Stimulated activated CD8-positive, alpha-beta memory T cell treated with anti-CD3 and anti-CD28 coated beads, Interleukin-7, amount 100 ng/mL, for 48 hours (primary cell): ENCODE measurements at places on chromosomes 3 and 15.

GRCh38 chr3:185187391-185187790 lies 34.5 kb upstream of the C3orf70 start:
- DNase-seq, result no peak

- no peak for DNase-seq
Measured at GRCh38 chr15:20348900-20349773, 192.5 kb downstream of the GOLGA6L6 start.

- no peak for DNase-seq
Measured at GRCh38 chr3:133383175-133383574, 16.7 kb upstream of the BFSP2 start.

DNA sequence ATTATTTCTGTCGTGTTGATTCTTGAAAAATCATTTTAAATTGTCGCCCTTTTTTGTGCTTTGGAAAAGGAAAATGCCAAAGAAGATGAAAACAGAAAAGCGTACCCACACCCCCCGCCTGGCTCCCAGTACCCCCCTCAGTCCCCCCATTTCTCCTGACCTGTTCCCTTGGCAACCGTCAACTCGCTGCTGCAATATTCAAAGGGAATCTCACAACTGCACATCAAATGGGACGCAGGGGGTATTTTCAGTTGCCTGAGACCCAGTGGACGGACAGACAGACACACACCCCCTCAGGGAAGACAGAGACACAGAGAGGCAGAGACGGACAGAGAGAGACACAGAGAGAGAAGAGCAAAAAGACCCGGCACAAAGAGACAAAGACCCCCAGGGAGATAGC lies 83.5 kb upstream of the PRR20G start:
- DNase-seq, result no peak

DNA sequence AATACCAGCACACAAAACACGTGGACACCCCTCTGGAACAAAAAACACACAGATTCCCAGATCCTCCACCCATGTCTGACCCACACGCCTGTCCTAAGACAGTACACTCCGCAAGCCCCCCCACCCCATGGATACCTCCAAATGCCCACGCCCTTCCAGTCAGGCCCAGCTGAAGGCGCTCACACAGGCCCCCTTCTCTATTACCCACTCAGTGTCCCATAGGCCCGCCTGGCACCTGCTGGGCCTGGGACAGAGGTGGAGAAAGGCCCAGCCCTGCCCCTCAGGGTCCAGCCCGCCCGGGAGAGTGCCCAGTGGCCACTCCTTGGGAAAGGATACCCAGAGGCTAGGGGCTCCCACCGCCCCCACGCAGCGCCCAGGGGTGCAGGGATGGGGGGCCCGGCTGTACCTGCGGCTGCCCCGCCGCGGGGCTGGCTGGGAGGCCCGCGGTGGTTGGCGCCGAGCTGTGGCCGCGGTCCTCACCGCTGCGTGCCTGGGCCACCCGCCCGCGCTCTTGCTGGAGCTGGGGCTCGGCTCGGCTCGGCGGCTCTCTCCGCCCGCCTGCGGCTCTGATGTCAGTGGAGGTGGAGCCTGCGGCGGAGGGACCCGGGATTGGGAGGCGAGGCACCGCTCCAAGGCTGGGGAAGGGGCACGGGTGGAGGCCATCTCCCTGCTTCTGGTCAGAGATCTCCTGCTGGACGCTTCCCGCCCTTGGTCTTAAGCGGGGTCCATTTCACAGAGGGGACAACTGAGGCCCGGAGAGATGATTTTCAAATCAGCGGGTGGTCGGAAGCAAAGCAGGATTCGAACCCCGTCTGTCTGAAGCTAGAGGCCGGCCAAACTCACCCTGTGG lies at the start of gene CAMK1:
CAMK1 (minus strand) TSS at position 522 of the 850 bp plus-strand sequence. CDS start 2,198 bp downstream, outside the sequence.
- no peak for DNase-seq

- DNase-seq, result no peak
Measured at GRCh38 chr3:170352936-170353335, 4.6 kb upstream of the SKIL start.

DNA sequence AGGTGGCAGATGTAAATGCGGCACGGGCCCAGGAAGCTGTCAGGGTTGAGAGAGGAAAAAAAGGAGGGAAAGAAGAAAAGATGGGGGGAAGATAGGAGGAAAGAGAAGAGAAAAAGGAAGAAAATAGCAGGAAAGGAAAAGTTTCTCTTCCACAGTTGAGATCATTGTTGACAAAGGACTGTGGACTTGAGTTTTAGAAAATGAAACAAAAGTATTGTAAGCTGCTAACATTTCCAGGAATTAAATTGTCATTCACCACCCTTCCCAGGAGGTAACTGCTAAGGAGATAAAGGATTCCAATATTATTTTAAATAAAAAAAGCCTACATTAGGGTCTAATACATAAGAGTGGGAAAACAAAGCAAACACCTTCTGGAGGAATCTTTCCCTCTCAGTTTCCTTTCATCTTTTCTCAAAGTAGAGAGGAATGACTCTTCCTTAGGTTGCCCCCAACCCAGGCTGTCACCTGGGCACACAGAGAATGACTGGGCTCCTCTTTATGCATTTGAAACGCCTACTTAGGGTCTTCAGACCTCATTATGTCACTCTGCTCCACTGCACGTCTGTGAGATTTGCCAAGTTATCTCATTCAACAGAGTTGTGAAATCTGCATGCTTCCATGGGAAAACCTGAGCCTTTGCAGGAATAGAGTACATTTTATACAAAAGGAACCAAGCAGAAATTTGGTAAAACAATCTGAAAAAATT lies 194.0 kb downstream of the TNIK start:
- DNase-seq, result no peak

- DNase-seq, result no peak
Measured at GRCh38 chr3:110608566-110608965, 463.1 kb upstream of the NECTIN3 start.

DNA sequence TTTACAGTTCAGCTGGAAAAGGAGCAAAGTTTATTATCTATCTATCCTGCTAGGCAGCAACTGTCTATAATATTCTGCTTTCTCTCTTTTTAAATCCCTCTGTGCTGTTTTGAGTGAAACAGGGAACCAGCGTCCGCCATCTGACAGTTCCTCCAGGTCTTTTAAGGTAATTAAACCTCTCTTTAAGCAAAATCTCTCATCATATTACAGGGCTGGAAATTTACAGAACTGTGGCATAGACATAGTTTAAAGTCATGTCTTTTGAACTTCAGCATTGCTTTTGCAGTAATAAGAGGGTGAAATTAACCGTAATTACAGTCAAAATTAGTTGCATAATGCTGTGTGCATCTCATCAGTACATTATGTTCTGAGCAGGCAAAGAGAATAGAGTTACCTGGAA lies 263.4 kb upstream of the KCNMB2 start:
- DNase-seq, result no peak

- DNase-seq, result no peak
Measured at GRCh38 chr3:120642368-120642948, 39.6 kb downstream of the HGD start.

DNA sequence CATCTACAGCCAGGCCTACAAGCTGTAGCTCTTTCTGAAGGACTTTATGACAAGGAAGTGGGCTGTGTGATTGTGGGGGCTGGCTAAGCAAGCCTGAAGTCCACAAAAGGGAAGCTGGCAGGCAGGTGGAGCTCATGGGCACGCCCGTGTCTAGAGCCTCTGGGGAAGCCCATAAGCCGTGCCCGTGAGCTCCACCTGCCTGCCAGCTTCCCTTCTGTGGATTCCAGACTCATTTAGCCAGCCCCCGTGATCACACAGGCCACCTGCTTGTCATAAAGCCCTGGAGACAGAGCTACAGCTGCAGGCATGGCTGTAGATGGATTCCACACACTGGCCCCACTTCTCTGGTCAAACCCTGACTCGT lies 15.2 kb downstream of the EFCC1 start:
- DNase-seq, result no peak

DNA sequence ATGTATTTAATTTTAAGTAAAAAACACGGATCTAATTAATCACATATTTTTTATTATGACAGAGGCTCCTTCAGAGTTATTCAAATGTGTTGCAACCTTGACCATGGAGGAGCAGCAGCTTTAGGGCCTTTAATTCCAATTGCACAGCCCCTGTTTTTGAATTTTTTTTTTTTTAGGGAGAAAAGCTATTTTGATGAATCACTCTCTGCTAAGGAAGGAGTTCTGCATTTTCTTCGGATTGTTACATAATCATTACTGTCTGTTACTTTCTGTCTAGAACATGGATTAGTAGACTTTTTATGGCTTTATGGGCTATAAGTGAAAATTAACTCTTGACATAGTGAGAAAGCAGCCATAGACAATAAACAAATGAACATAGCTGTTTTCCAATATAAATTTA lies 90.8 kb downstream of the MCTP2 start:
- no peak for DNase-seq

DNA sequence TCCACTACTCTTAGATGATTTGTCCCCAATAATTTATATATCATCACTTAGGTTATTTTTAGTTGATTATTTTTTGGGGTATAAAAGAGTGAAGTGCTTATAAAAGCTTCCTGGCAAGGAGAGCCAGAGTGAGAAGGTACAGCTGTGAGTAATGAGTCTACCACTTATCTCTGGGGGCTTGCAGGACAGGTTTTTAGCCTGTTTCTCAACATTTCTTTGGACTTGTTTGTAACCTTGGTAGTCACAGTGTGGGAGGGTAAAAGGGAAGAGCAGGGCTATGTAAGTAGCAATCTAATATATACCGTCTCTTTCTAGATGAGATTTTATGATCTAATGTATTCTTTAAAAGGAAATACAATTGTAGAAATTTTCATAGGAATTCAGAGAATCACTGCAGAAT lies 321.3 kb upstream of the GOLIM4 start:
- DNase-seq, result no peak

- DNase-seq, result no peak
Measured at GRCh38 chr15:83282776-83283137, 1.7 kb downstream of the BNC1 start.

DNA sequence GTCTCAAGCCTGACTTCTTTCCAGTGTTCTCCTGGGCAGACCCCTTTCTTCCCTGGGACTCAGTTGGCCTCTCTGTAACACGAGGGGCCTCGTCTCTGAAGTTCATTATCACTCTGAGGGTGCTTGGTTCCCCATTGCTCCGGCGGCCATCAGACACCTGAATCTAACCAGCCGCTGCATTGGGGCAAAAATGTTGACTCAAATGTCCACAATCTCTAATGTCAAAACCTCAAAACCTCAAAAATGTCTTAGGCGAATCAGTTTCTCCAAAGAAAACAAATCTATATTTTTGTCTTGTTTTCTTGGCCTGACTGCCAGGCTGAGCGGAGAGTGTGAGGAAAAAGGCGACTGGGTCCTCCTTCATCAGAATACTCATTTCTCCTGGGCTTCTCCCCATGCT lies 220.7 kb downstream of the VPS13C start:
- DNase-seq, result no peak

GRCh38 chr15:39661776-39662175 lies 80.9 kb downstream of the THBS1 start:
- no peak for DNase-seq

DNA sequence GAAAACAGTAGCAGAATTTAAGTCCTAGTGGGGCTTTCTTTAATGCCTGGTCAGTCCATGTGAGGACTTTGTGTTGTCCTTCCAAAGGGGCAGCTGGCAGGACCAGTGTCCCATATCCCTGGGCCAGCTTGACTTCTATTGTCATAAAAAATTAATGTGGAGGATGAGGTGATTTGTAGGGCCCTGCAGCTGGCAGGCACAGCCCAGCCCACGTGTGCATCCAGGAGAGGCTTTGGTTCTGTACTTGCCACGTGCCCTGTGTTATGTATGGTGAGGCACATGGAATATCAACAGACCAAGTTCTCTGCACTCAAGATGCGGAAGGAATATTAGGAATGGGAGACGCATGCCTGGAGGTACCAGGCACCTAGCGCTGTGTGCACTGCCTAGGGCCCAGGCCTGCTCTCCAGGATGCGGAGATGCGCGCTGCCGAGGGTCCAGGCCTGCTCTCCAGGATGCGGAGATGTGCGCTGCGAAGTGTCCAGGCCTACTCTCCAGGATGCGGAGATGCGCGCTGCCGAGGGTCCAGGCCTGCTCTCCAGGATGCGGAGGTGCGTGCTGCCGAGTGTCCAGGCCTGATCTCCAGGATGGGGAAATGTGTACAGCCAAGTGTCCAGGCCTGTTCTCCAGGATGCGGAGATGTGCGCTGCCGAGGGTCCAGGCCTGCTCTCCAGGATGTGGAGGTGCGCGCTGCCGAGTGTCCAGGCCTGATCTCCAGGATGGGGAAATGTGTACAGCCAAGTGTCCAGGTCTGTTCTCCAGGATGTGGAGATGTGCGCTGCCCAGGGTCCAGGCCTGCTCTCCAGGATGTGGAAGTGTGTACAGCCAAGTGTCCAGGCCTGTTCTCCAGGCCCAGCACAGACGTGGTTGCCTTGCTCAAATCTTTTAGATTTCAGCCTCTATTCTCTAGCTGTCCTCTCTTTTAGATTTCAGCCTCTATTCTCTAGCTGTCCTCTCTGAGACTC lies 183.3 kb upstream of the ROPN1 start:
- DNase-seq, result no peak

GRCh38 chr3:194931865-194932264 lies 246.2 kb downstream of the FAM43A start:
- DNase-seq, result no peak

DNA sequence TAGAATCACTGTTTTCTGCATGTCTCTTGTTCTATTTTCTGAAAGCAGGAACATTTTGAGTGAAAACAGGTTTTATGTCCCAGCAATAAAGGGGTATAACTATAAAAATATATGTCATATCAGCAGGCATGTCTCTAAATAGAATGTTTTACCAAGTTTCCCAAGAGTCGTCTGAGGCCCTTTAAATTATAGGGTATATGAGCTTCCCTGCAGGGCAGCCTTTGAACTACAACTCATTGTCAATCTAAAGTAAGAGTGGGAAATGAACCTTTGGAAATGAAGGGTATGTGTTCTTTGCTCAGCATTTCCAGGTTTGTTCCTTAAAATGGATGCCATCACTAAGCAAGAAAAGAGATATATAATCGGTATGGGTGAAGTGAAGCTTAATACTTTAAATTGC lies 138.6 kb downstream of the LSAMP start:
- no peak for DNase-seq

DNA sequence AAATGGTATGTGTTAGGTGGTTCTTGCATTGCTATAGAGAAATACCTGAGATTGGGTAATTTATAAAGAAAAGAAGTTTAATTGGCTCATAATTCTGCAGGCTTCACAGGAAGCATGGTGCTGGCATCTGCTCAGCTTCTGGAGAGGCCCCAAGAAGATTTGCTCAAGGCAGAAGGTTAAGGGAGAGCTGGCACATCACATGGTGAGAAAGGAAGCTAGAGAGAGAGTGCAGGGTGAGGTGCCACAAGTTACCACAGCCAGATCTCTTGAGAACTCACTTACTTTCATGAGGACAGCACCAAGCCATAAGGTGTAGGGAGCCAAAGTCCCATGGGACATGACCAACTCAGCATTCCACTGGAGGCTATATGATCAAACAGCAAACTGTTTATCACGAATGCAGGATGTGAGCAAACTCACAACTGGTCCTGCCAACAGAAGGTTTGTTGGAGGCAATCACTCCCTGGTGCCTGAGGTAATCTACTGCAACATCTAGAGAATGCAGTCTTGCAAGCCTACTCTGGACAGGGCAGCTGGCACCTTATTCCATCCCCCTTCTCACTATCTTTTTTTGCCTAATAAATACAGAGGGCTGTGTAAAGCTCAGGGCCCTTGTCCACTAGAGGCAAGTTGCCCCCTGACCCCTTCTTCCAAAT lies 28.1 kb upstream of the CCR2 start:
- DNase-seq, result no peak
